ENCODE measurements at places on chromosomes 16 and 17.

DNA sequence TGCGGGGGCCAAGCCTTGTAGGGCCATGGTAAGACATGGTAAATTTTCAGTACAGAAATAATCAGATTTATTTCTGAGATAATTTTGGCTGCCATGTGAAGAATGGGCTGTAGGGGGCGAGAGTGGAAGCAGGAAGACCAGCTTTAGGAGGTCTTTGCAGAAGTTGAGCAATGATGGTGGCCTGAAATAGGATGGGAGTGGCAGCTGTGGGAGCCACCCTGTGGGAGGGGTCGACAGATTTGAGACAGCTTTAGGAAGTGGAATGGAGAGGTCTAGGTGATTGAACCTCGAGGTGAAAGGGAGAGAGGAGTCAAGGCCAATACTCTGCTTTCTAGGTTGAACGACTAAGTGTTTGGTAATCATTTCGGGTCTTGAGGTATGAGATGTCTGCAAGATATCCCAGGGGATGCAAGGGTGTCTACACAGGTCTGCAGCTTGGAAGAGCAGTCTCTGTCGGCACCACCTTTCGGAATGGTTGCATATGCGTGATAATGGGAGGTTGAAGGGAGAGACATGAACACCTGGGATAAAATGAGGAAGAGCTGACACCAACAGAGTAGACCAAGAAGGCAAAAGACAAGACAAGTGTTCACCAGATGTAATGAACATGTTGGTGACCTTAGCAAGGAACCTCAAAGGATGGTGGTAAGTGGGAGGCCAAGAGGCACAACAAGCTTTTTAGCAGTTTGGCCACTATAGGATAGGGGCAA, 4.2 kb upstream of the ATXN7L3 start:
- DNase-seq, result no peak

- no peak for DNase-seq
These were observed 689.2 kb downstream of the WWOX start for GRCh38 chr16:78788696-78789095.

DNA sequence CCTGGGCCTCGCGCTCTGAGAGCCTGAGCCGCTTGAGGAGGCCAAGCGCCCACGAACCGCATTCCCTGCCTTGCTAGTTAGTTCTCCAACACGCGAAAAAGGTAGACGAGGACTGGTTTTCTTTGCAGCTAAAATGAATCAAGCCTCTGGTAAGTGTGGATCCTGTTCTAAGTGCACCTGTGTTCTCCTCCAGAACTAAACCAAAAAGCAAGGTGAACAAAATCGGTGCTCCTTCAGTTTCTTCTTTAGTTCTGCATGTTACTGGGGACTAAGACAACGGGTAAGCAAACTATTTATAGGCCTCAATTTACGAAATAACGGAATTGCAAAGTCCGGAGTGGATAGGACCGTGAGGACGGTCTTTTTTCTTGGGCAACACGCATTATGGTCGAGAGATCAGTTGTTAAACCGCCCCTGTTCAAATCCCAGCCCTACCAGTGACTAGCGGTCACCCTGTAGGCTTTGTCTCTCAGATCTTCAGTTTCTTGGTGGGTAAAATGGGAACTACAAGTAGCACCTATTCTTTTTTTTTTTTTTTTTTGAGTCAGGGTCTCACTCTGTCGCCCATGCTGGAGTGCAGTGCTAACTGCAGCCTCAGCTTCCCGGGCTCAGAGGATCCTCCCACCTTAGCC, 993 bp upstream of the ANKRD11 start:
- no peak for DNase-seq

DNA sequence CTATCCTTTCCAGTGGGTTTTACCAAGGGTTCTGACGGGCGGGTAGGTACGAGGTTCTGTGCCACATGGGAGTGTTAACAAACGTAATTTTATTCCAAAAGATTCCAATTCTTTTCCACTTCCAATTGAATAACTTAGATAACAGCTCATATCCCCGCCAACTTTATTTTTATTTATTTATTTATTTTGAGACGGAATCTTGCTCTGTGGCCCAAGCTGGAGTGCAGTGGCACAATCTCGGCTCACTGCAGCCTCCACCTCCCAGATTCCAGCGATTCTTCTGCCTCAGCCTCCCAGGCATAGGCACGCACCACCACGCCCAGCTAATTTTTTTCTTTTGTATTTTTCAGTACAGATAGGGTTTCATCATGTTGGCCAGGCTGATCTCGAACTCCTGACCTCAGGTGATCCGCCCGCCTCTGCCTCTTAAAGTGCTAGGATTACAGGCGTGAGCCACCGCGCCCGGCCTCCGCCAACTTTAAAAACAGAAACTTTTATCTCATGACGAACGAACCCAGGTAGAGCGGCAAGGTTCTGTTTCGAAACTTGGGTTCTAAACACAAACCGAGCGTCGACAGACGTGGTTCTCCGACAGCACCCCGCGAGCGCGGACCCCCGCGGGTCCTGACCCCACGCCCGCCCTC, 613 bp downstream of the ECI1 start:
- no peak for DNase-seq

DNA sequence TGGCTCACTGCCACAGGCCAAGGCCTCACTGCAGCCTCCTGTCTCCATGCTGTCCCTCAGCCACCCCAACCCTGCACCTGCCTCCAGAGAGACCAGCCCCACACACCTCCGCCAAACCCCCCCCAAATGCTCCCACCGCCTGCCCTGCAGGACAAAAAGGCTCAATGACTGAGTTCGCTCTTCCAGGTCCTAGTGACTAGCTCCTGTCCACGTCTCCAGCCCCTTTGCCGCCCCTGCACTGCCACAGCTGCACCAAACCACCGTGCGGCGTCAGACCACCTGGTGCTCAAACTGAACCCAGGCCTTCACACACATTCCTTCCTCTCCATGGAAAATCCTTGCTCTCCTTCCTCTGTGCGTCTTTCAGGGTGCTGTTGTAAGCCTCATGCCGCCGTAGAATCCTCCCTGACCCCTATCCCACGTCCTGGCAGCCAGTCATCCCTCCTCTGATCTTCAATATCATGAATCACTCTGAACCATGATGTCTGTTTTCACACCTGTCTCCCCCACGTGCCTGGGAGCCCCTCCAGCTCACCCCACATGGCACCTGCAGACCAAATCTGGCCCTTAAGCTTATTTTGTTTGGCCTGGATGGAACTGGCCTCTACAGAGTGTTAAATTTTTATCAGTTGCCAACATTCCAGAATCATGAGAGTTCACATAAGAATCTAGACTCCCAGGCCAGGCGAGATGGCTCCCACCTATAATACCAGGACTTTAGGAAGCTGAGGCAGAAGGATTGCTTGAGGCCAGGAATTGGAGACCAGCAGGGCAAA, 4.3 kb upstream of the GSG1L start:
- DNase-seq, result no peak

GRCh38 chr16:10980813-10981212, 36.4 kb downstream of the CLEC16A start:
- DNase-seq, result no peak

GRCh38 chr17:27506348-27507218, 50.3 kb downstream of the KSR1 start:
- no peak for DNase-seq

DNA sequence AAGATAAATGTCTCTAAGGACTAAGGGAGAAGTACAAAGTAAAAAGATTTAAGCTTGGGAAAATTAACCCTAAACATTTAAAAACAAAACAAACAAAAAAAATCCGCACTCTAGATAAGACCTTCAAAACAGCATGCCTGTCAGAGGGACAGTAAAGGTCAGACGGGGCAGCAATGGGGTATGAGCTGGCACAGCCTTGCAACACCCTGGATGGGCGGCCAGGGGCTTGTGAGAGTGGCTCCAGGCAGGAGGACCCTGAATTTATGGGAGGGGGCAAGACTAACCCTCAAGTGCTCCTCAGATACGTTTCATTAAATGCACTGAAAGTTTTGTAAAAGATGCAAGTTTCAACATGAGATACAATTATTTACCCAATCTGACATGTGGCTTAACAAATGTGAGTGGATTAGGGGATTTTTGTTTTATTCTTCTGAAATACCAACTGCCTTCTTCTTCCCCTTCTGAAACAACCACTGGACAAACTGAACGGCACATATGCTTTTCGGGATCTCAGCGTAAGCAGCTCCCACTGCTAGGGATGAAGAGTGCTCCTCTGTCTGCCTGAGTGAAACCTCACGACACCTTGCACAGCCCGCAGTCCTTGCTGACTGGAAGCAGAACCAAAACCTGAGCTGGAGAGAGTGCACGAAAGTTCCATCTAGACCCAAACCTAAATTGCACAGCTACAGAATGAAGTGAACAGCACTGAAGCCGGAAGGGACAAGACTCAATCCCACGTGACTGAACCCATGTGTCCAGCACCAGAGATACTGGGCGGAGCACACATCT, 128.4 kb downstream of the ANKRD11 start:
- DNase-seq, result no peak

GRCh38 chr16:87764600-87765472, 950 bp downstream of the KLHDC4 start:
- no peak for DNase-seq

- DNase-seq, result no peak
These were observed 4.8 kb downstream of the CTRB2 start for GRCh38 chr16:75202069-75202590.

GRCh38 chr17:67216578-67217320, 28.2 kb downstream of the HELZ start:
- no peak for DNase-seq

DNA sequence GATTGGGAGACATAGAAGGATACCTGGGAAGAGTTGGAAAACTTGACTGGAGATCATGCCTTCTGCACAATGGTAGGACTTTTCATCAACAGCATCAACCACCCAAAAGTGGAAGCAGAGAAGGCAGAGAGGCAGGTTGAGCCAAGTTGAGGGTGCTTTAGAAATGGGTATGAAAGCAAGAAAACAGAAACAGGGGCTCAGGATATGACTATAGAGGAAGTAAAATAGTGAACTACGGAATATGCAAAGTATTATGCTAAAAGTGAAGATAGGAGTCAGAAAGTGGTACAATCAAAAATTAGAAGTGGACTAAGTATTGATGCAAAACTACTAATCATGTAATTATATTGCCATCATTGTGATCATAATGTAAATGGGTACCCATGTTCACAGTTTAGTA, 16.1 kb upstream of the ARHGAP44 start:
- no peak for DNase-seq
